Hippocampal formation (tissue), 2 donors: ENCODE measurements at places on chromosomes 16 and 17.

DNA sequence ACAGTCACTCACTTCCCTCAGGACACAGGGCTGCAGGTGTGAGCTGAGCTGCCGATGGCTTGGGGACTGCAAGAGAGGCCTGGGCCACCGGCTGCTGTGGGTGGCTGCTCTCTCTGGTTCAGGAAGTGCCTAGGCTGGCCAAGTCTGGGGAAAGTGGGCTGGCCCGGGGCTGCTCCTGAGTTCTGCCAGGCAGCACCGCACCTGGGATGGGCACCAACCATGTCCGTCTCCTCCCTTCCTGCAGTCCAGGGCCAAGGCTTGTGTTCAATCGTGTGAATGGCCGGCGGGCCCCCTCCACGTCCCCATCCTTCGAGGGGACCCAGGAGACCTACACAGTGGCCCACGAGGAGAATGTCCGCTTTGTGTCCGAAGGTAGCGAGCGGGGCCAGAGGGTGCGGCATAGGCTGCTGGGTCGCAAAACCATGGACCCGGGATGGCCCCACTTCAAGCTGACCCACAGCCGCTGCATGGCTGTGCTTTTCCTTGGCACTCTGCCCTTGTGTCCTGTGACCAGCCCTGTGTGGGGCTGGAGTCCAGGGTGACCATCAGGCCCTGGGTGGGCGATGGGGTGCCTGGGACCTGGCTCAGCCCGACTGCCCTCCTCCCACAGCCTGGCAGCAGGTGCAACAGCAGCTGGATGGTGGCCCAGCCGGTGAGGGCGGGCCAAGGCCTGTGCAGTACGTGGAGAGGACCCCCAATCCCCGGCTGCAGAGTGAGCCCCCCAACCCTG is 1.8 kb upstream of the WDR90 start:
- DNase-seq: peak; percentile 14

DNA sequence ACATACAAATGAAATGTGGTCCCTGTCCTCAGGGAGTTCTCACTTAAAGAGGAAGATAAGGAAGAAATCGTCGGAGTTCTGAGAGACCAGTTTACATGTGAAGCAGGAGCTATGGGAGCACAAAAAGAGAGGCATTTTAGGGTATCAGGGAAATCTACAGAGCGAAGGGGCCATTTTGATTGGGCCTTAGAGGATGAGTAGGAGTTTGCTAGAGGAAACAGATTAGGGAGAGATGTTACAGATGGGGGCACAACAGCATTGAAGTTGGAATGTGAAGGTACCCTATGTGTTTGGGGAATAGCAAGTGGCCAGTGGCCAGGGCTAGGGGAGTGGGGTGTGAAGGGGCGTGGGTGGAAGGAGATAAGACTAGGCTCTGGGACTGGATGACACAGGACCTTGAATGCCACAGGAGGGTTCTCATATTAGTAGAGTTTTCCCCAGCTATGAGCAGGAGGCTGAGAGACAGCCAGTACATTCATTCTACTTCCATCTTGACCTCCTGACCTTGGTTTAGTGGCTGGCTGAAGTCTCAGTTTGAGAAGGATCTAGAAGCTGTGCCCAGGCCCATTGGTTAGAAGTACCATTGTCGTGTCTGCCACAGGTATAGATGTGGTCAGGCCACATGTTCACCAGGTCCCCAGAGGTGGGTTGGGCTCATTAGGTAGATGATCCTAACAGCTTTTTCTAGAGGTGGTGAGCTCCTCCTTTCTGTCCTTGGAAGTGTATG is 34.8 kb downstream of the CPNE2 start:
- no peak for DNase-seq

- no peak for DNase-seq
Observed at GRCh38 chr16:86048221-86048620, 149.3 kb downstream of the IRF8 start.

DNA sequence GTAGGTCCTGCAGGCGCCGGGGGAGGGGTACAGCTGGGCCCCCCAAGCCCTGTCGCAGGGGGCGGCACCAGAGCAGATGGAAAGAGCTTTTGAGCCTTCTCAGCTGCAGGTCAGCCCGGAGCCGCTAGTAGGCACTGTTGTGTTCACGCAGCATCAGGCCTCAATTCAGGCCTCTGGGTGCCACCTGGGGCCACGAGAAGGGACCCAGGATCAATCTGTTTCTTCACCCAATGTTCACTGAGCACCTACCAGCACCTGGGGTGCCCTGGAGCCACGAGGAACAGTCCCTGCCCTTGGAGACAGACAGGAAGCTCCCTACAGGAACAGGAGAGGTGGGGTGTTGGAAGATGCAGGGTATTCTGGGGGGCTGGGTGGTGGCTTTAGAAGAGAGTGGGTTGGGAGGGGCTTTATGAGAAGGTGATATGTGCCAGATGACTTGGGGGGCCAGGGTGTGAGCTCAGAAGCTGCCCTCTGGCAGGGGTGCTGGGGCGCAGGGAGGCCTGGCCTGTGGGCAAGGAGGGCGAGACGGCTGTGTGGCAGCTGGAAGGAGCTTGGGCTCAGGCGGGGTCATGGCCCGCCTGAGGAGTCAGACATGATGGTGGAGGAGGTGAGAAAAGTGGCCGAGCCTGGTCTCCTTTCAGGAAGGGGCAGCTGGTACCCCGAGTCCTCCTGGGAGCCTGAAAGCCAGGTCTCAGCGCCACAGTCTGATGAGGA is 121.9 kb upstream of the GSE1 start:
- no peak for DNase-seq

GRCh38 chr16:17836868-17837602 is 366.3 kb upstream of the XYLT1 start:
- DNase-seq: no peak

GRCh38 chr17:32141258-32141657 is 1.0 kb upstream of the RHOT1 start:
- peak; percentile 79 for DNase-seq

DNA sequence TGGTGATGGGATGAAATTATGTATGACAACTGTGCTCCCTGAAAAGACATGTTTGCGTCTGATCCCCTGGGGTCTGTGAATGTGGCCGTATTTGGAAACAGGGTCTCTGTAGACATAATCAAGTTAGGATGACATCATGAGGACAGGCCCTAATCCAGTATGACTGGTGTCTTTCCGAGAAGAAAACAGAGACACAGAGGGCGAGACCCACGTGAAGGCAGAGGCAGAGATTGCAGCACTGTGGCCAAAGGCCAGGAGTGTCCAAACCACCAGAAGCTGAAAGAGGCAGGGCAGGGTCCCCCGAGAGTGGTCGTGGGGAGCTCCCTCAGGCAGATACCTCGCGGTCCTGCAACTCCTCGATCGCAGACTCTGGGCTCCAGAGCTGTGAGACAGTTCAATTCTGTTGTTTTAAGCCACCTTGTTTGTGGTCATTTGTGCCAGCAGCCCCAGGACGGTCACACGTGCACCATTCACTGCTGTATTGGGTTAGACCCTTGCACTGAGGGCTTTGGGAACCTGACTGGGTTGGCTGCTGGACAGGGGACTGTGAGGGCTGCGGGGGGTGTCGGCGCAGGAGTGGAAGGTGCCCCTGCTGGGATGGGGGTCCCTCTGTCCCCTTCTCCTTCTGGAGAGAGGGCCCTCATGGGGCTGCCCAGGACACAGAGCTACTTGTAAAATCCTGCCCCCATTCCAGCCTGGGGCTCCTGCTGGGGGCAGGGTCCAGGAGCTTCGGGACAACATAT is 27.7 kb downstream of the METRNL start:
- no peak for DNase-seq

DNA sequence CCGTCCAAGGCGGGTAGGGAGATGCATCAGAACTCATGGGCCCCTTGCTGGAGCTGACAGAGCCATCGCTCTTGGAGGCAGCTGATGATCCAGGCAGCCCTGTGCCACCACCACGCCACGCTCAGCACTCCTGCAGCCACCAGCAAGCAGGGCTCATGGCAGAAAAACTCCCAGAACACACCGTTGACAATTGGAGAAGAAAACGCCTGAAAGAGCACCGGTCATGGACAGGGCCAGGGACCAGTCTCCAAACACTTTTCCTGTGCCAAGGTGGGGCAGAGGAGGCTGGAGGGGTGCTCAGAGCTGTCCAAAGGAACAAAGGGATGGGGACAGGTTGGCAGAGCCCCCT is 132.2 kb downstream of the FOXL1 start:
- no peak for DNase-seq

DNA sequence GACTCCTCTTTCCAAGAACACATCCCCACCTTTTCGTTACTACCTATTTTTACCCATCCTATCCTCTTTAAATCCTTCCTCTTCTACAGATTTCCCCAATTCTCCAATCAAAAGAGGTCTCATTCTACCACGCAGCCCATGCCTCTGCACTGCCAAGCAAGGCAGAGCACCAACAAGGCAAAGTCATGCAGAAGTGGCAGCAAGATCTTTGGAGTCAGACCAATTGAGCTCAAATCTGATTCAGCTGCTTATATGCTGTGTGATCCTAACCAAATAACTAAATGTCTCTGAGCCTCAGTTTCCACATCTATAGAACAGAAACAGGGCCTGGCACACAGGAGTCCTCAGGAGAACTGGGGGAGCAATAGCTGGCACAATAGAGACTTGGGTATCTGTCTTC is 41.0 kb downstream of the TOM1L2 start:
- no peak for DNase-seq

DNA sequence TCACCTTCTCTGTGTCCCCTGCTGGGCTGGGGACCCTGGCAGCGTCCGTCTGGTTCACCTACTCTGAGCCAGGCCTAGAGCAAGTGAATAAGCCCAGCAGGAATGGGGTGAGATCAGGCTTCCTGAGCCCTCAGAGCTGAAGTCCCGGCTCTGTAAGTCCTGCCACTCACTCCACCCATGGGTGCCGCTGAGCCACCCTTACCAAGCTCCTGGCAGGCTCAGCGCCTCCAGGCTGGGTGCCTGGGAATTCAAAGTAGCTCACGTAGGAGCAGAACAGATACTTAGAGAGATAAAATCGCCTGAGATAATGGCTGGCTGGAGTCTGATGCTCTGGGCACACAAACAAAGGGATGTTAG is 9.8 kb upstream of the LASP1NB start:
- no peak for DNase-seq
